ENCODE measurements at places on chromosomes 4 and X. TPM values are rescaled to one million over a fixed set of nuclear protein-coding genes. Genes with fewer than 3 reads are reported as not detected.

Gene BMP2K
- total RNA-seq, result 117 TPM

Gene SLC9A6
- 14.5 TPM for total RNA-seq

Gene ETFDH
- total RNA-seq, result 8.8 TPM

Gene SHROOM2
- total RNA-seq, result not detected

Gene CDKL2
- total RNA-seq, result 0.27 TPM

Gene HSFX2
- 1.9 TPM for total RNA-seq

Gene SATL1
- total RNA-seq, result not detected

Gene KLHL13
- total RNA-seq, result not detected

Gene CENPVL2
- not detected for total RNA-seq

Gene AGTR2
- not detected for total RNA-seq

Gene CXCL9
- total RNA-seq, result not detected

Gene FAAH2
- 15.6 TPM for total RNA-seq

Gene XG
- not detected for total RNA-seq

Gene NPNT
- total RNA-seq, result not detected

Gene KLHL4
- total RNA-seq, result not detected

Gene ADRA2C
- not detected for total RNA-seq
